Ecto neural progenitor cell (in vitro differentiated cells): ENCODE measurements at places on chromosomes 2 and 18.

GRCh38 chr2:128714851-128715312, 396.2 kb upstream of the HS6ST1 start:
- peak; percentile 47 for DNase-seq

- no peak for DNase-seq
These were observed 304.0 kb upstream of the REG3G start for GRCh38 chr2:78721355-78722033.

DNA sequence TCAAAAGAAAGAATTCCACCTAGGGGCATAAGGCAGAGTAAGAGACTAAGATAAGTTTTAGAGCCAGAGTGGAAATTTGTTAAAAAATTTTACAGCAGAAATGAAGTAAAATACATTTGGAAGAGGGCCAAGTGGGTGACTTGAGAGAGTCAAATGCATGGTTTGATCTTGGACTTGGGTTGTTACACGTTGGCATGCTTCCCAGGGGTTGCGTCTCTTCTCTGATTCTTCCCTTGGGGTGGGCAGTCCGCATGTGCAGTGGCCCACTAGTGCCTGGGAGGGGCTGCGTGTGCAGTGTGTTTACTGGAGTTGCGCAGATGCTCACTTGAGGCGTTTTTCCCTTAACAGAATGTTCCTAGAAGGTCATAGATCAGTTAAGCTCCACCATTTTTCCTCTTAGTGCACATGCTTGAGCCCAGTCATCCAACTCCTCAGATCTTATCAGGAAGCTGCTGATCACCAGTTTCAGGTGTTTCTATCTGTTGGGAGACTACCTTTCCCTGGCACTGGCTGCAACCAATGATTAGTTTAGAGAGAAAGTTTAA, 13.1 kb downstream of the SEH1L start:
- DNase-seq: no peak

DNA sequence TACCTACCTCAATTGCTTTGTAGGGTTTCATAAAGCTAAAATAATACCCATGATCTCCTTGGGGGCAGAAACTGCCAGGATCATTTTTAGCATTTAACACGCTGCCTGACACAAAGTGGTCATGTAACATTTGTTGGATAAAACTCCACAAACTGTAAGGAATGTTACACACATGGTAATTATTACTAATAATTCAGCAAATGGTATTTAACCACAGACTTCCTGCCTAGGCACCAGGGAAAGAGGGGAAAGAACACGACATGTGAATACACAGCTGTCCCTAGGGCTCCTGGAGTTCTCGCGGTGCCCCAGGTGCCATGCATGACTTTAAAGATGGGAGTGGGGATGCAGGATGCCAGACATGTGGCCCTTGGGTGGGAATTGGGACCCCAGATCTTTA, 43.5 kb downstream of the ASAP2 start:
- DNase-seq: no peak

GRCh38 chr18:4549164-4549872, 94.2 kb upstream of the DLGAP1 start:
- DNase-seq: no peak

GRCh38 chr2:53640466-53640865, 127.1 kb upstream of the CHAC2 start:
- no peak for DNase-seq

DNA sequence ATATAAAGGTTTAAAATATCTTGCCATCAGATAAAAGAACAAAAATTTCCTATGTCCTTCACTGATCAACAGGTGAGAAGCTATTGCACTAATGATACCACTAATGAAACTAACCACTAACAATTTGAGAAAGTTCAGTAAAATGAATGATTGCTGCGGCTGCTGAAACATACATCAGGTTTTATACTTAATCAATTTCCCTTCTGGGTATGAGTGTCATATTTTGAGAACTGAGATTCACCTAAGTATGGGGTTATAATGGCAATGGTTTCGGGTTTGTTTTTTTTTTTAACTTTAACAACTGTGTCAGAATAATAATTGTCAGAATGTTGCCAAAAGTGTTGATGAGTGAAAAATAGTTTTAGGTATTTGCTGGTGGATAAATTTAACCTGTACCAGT, 151.3 kb upstream of the SLC39A10 start:
- no peak for DNase-seq

DNA sequence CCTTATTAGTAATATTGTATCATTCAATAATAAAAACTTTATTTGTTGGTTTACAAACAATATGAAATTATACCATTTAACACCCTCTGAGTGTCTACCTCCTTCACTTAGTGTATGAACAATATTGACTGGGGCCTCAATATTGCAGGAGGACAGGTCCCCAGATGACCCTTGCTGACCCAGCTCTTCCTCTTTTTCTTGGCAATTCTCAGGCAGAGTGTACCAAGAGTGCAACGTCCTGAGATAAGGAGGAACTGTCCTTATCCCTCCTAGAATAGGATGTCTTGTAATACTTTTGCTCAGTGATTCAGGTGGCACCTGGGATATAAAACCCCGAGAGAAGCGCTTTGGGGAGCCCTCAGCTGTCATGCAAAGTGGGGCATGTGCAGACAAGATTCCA, 76.8 kb downstream of the PLA2R1 start:
- no peak for DNase-seq

GRCh38 chr2:150476286-150476685, 11.2 kb downstream of the RND3 start:
- no peak for DNase-seq

DNA sequence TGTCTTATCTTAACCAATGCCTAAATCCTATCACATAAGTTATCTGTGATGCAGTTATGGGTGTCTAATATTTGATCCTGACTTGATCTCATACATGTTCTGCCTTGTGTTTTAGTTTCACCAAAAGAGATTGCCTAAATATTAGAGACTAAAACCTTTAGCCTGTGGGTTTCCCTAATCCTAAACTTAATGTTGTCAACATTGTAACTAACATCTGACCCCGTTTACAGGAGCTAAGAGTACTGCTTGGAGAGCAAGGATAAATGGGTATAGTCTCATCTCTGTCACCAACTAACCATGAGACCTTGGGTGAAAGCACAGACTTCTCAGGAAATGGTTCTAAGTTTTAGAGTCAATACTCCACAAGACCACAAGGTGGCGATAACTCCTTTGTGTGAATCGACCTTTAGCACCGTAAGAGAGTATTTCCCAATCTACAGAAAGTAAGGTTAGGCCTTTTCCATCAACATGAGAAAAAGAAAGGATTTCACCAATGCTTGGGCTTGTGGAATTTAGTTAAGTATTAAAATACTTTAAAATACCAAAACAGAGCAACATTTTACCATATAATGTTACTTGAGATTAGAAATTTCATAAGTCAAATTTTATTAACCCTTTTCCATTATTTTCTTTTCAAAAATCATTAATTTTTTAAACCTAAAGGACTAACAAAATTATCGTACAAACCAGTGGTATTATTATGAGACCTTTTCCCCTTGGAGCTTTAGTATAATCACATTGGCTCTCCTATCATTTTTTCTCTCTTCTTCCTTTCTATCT, 60.5 kb downstream of the G6PC2 start:
- DNase-seq: no peak

- no peak for DNase-seq
These were observed 21.9 kb downstream of the PIGN start for GRCh38 chr18:62164855-62165487.

DNA sequence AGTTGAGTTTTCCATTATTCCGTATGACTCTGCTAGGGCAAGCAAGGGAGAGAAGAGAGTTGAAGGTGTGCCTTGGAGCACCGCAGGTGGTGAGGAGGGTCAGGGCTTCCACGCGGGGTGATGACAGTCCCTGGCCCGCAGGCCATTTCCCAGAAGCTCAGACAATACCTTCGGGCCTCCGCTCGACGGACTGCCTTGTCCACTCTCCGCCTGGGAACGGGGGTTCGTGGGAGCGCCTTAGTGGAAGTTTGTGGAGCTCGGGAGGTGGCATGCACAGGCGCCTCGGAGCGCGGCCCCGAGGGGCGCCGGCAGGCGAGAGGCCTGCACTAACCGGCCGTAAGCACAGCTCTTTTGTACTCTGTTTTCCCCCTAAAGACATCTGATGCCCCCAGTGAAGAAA, 69.8 kb downstream of the ARHGEF33 start:
- no peak for DNase-seq

DNA sequence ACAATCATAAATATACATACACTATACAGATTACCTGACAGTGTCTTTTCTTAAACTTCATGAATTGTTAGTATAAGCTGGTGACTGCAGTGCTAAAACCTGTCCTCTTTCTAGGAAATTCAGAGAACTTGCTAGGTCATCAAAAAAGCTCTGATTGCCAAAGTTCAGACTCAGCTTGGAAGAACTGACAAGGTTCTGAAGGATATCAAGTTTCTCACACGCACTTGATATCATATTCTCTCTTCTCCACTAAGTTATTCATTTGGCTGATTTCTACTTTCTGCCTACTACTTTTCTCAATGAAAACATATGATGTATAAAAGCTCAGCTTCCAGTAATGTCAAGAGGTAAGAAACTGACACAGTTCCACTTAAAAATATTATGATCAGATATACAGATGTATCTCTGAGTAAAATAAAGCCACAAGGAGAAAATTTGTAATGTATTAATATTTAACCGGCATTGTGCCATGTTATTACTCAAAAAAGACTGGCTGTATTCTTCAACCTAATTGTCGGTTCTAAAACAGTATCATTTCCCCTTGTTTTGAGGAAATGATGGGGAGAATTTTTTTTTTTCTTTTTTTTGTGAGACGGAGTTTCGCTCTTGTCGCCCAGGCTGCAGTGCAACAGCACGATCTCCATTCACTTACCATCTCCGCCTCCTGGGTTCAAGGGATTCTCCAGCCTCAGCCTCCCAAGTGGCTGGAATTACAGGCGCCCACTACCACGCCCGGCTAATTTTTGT, 2.4 kb downstream of the OSBPL1A start:
- DNase-seq: no peak

DNA sequence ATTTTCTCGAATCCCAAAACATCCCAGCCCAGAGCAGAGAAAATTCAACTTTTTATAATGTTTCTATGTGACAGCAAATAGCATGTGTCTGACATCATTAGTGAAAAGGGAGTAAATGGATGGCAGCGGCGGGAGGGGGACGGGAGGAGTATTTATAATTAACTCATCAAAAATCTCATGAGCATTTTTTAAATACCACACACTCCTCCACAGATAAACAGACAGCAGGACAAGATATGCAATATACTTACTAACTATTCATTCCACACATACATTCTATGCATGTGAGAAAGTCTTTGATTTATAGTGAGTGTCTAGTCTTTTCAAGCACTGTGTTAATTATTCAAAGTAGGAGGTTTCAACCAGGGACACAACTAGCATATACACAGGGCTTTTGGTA, 107.6 kb downstream of the LRP2 start:
- no peak for DNase-seq

- DNase-seq: no peak
These were observed 28.6 kb downstream of the TEX44 start for GRCh38 chr2:231621051-231621879.

- DNase-seq: no peak
These were observed 19.3 kb upstream of the ITGAV start for GRCh38 chr2:186570604-186571003.

DNA sequence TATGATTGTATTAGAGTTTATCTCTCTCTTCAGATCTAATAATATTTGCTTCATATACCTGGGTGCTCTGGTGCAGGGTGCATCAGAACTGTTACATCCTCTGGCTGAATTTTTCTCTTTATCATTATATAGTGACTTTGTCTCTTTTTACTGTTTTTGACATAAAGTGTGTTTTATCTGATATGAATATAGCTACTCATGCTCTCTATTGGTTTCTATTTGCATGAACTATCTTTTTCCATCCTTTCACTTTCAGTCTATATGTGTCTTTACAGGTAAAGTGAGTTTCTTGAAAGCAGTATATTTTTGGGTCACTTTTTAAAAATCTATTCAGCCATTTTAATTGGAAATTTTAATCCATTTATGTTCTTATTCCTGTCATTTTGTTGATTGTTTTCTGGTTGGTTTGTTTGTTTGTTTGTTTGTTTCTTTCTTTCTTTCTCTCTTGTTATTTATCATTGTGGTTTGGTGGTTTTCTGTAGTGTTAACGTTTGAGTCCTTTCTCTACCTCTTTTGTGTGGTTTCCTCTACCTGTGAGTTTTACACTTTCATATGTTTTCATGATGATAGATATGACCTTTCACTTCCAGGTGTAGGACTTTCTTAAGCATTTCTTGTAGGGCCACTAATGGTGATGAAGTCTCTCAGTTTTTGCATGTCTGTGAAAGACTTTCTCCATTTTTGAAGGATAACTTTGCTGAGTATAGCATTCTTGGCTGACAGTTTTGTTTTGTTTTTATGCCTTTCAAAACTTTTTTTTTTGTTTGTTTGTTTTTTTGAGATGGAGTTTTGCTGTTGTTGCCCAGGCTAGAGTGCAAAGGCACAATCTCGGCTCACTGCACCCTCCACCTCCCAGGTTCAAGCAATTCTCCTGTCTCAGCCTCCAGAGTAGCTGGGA, 54.9 kb downstream of the CCNT2 start:
- DNase-seq: no peak

DNA sequence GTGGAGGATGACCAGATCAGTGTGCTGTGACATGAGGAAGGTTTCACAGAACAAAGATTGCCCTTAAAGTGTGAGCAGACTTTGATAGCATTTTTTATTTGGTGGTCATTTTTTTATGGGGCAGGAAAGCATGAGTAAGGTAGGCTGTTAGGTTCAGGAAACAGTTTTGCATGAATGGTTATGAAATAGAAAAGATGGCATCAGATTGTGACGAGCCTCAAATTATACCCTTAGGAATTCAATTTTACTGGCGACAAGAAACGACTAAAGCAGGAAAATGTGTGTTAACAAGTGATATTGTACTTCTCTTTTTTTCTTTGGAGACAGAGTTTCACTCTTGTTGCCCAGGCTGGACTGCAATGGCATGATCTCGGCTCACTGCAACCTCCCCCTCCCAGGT, 44.7 kb downstream of the PIK3C3 start:
- no peak for DNase-seq

- no peak for DNase-seq
These were observed 752 bp upstream of the CYTIP start for GRCh38 chr2:157444641-157445040.

GRCh38 chr2:25168256-25169072, at the start of gene POMC:
TSS of gene POMC (minus strand) at chr2:25168580. CDS start at chr2:25164772, 3,808 bp downstream.
- DNase-seq: peak; percentile 70

DNA sequence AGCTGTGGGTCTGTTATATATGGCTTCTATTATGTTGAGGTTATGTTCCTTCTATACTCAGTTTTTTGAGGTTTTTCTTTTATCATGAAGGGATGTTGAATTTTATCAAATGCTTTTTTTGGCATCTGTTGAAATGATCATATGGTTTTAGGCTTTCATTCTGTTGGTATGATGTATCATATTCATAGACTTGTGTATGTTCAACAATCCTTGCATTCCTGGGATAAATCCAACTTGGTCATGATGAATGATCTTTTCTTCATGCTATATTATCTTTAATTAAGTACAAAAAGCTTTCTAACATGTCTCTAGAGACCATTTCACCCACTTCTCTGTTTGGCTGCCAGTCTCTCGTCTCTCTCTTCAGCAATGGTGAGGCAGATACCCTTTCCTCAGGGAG, 54.2 kb downstream of the MDH1 start:
- DNase-seq: no peak

GRCh38 chr2:234823196-234823876, 128.5 kb upstream of the SH3BP4 start:
- no peak for DNase-seq

- no peak for DNase-seq
These were observed 73.4 kb downstream of the ZBTB7C start for GRCh38 chr18:48335829-48336228.
